ENCODE measurements at places on chromosomes 5 and 9.

DNA sequence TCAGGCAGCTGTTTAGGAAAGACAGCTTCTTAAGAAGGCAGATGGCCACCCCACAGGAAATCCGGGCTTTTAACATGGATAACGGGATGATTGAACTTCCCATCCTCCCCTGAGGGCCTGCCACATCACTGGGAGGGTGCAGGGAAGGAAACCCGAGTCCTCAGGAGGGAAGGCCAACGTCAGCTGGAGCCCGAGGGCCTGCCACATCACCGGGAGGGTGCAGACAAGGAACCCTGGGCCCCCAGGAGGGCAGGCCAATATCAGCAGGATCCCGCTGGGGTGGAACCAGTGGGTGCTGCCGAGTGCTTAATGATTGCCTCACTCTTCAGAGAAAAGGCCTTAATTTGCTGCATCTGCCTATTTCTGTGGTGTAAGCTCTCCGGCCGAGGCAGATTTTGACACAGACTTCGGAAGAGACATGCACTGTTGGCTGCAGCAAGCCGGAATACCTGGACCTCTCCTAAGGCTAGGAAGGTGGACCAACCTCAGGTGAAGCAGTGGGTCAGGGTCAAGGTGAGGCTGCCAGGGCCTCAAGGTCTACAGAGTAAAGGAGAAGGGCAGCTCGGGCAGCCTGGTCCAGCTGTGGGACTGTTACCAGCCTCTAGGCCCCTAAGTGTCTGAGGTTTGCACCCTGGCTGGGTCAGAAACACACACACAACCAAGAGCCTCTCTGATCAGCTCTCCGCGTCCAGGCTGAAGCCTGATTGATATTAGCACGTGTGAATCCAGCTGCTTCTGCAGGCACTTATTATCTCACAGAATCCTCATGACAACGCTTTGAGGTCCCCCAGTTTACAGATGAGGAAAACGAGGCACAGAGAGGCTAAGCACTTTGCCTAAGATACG is 14.8 kb upstream of the COL5A1 start:
- DNase-seq = no peak

GRCh38 chr5:180135967-180136629 is 64.5 kb upstream of the RNF130 start:
- no peak for DNase-seq

GRCh38 chr9:37542895-37543294 is 33.3 kb downstream of the FBXO10 start:
- DNase-seq = no peak

- DNase-seq = no peak
Measured at GRCh38 chr5:179080724-179081123, 20.6 kb downstream of the ZNF354C start.

GRCh38 chr5:22627029-22627428 is 226.1 kb downstream of the CDH12 start:
- no peak for DNase-seq

DNA sequence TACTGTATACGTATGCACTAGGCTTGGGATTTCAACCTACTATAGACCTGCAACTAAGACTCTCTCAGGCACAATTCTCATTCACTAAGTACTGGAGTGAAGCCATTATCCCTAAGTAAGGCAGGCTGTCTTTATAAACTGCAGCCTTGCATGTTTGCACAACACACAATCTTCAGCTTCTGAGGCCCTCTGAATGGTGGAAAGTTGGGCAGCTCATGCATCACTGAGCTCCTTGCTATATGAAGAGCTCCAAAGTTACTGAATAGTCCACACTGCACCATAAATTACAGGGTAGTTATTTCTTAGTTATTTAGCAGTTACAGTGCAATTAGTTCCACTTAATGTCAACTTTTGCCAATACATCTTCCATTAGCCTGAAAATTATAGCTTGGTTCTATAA is 384.6 kb downstream of the BRINP1 start:
- no peak for DNase-seq

DNA sequence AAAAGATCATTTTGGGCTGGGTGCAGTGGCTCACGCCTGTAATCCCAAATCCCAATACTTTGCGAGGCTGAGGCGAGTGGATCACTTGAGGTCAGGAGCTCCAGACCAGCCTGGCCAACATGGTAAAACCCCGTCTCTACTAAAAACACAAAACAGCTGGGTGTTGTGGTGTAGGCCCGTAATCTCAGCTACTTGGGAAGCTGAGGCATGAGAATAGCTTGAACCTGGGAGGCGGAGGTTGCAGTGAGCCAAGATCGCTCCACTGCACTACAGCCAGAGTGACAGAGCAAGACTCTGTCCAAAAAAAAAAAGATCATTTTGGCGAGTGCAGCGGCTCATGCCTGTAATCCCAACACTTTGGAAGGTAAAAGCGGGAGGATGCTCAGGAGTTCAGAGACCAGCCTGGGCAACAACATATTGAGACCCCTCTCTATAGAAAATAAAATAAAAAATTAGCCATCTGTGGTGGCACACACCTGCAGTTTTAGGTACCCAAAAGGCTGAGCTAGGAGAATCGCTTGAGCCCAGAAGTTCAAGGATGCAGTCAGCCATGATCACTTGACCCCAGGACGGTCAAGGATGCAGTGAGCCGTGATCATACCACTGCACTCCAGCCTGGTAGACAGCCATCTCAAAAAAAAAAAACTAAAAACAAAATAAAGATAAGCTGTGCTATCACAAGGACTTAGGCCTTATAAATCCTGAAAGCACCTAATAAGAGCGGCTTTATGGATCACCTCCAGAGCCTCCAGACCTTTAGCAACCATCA is 16.2 kb downstream of the PPP2CA start:
- no peak for DNase-seq

DNA sequence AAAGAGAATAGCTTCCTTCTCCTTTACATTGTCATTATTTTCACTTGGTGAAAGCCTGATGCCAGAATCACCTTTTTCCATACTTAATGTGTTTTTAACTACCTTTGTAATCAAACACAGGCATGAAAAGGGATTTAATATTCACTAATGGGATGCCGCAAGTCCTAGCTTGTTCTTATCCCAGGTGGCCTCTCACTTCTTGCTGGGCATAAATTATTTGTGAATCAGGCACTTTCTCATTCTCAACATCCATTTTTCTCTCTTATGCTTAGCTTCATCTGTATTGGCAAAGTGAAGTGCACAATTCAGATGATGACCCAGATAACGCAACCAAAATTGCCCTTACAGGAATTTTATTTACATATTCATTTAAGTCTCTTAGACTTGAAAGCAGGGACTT is 10.9 kb downstream of the ACTL7B start:
- DNase-seq = no peak

GRCh38 chr9:111423389-111423788 is 60.8 kb downstream of the ECPAS start:
- DNase-seq = no peak

GRCh38 chr9:77092536-77092935 is 73.1 kb downstream of the FOXB2 start:
- DNase-seq = no peak

DNA sequence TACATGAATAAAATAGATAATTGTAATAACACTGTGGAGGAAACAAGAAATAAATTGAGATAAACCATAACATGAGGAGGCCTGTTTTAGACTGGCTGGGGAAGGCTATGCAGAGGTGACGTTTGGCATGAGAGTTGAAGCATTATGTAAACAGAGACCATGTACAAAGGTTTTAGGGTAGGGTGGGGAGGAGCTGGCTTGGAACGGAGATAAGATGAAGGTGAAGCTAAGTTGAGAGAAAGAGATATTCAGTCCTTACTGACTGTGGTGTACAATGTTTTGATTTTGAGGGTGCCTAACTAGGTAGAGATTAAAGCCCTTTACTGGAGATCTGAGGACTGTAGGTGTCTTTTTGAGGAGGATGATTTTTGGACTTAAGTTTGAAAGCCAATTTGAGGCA is 17.8 kb downstream of the MAN2A1 start:
- no peak for DNase-seq

GRCh38 chr5:7872517-7873130 is 3.7 kb downstream of the MTRR start:
- no peak for DNase-seq

DNA sequence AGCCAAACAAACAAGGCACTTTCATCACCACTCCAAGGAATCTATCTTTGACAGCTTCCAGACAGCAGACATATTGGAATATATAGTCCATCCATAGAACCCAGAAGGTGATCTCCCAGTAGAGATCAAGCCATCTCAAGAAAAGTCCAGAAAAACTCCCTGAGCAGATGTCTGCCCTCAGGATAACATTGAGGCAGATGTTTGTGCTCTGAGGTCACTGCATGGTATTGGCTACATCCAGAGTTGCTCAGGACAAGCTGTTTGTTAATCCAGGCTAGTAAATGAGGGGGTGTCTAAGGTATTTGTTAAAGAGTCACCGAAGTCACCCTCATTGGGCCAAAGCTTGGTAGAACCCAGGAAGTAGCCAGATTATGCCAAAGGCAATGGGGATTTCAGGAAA is 556.3 kb upstream of the KLF4 start:
- DNase-seq = no peak

- no peak for DNase-seq
Measured at GRCh38 chr9:9645006-9645405, 967.8 kb downstream of the PTPRD start.

- peak; percentile 10 for DNase-seq
Measured at GRCh38 chr9:136327304-136327974, at the start of gene GPSM1. Gene GPSM1, plus strand, starts transcription at chr9:136327539. Its CDS starts 157 bp downstream, at chr9:136327696.

- no peak for DNase-seq
Measured at GRCh38 chr5:151224372-151224771, 480 bp upstream of the CCDC69 start.

DNA sequence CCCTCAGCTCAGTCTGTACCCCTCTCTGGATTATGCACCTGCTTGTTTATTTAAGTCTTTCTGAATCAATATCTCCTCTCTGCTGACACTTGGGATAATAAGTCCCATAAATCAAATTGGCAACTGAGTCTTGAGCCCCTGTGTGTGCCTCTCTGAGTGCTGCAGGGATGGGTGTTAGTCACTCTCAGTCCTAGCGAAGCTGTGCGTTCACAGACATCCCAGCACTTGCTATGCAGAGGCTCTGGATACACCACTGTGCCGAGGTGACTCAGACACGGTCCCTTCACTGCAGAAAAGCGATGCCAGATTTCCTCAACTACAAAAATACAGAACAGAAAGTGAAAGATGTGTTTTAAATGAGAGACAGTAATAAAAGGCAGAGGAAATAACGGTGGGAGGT is 4.1 kb upstream of the KCNMB1 start:
- no peak for DNase-seq

DNA sequence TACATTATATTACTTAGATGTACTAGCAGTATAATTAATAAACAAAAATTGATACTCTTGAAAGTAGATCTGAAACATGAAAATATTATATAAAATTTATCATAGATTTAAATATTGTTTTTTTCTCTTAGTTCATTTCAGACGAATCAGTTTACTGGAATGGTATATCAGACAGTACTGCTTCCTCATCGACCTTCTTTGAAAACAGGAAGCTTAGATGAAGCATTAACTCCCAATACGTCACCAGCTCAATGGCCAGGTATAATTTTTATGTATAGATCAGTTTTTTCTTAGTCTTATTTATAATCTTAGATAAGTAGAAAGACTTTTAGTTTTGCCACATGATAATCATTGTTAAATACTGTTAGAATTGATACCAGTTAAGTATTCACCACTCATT is 106.3 kb downstream of the DMXL1 start:
- no peak for DNase-seq

Data from stimulated activated CD8-positive, alpha-beta memory T cell treated with anti-CD3 and anti-CD28 coated beads, Interleukin-4, amount 100 ng/mL, for 4 hours (primary cell).